Colonic mucosa (tissue), 4 donors: ENCODE measurements at places on chromosomes 4 and X. TPM values are rescaled to one million over a fixed set of nuclear protein-coding genes. Genes with fewer than 3 reads are reported as not detected.

GRCh38 chrX:74382613-74383012, 38.7 kb upstream of the SLC16A2 start:
- DNase-seq: peak; percentile 75

- DNase-seq: no peak
Observed at GRCh38 chrX:101986586-101986985, 54.8 kb upstream of the ZMAT1 start.

DNA sequence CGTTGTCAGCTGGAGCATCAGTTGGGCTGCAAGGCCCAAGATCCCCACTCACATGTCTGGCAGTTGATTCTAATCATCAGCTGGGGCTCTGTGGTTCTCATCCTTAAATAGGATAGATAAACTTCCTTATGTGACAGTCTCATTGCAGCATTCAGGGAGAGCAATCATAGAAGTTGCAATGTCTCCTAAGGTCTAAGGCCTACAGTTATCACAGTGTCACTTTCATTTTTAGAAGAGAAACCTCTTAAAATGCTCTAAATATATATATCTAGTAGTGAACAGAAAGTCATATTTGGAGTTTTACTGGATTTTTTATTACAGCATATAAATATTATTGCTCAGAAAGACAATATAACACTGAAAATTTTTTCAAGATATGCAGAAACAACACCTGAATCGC, 226.0 kb upstream of the PPP1R2C start:
- no peak for DNase-seq

GRCh38 chrX:40188573-40189417, 91.0 kb upstream of the BCOR start:
- no peak for DNase-seq

GRCh38 chr4:115781528-115782146, 668.2 kb upstream of the NDST4 start:
- no peak for DNase-seq

Gene SOD3
- 35.8 TPM for total RNA-seq

Gene HELT
- not detected for total RNA-seq

Gene AKAP14
- not detected for total RNA-seq

Gene IL2RG
- total RNA-seq: 46.0 TPM
